Stimulated activated CD8-positive, alpha-beta memory T cell treated with anti-CD3 and anti-CD28 coated beads, Interleukin-2, amount 100 ng/mL, for 1 hour (primary cell): ENCODE measurements at places on chromosomes 4 and X.

DNA sequence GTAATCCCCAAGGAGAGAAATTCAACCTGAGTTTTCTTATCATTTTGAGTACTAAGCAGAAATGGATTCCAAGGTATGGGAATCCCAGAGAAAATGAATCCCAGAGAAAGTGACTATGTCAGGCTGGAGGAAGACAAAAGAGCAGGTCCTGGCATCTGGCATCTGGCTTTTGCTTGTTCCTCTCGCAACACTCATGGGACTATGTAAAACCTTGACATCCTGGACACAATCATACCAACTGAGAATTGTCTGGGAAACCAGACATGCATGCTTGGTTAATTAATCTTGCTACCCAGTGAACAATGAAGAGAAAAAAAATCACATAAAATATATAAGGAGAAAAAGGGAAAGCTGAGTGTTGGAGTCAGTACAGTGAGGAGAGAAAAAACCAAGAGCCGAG, 12.9 kb downstream of the DCAF8L1 start:
- no peak for DNase-seq

DNA sequence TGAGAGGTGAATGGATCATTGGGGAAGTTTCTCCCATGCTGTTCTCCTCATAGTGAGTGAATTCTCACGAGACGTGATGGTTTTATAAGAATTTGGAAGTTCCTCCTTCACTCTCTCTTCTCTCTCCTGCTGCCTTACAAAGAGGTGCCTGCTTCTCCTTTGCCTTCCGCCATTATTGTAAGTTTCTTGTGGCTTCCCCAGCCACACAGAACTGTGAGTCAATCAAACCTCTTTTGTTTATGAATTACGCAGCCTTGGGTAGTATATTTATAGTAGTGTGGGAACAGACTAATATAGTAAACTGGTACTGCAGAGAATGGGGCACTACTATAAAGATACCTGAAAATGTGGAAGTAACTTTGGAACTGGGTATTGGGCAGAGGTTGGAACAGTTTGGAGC, 7.8 kb upstream of the CTAG2 start:
- no peak for DNase-seq

DNA sequence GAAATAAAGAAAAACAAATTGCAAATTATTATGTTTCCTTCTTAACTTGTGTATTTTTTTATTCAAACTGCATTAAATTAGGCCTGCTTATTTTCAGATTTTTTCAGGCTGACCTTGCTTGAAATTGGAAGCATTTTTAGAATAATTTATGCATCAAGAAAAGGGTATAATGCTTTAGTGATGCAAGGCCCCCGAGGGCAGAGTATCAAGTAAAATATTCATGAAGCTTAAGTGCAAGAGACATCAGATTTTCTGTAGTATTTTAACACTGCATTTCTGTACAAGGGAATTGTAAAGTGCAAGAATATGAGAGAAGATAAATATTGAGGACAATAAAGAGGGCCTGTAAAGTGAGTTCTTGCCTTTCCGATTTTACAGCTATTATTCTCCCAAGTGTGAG, 485.8 kb upstream of the ATOH1 start:
- DNase-seq: no peak

DNA sequence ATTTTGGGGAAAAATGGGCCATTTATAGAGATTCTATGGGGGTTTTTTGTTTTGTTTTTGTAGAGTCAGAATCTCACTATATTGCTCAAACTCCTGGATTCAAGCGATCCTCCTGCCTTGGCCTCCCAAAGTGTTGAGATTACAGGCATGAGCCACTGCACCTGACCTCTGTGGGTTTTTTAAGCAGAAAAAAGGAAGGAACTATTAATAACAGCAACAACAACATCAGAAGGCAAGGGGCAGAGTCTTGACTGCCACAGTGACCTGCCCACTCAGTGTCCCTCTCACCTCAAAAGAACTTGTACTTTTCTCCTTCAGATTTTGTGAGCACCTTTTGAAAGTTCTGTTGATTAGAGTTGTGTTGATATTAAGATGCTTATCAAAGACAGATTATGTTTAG, 48.1 kb downstream of the FNIP2 start:
- DNase-seq: no peak

- no peak for DNase-seq
Measured at GRCh38 chr4:108171339-108172230, 2.9 kb upstream of the LEF1 start.

- no peak for DNase-seq
Measured at GRCh38 chr4:40564815-40565483, 64.7 kb downstream of the RBM47 start.

DNA sequence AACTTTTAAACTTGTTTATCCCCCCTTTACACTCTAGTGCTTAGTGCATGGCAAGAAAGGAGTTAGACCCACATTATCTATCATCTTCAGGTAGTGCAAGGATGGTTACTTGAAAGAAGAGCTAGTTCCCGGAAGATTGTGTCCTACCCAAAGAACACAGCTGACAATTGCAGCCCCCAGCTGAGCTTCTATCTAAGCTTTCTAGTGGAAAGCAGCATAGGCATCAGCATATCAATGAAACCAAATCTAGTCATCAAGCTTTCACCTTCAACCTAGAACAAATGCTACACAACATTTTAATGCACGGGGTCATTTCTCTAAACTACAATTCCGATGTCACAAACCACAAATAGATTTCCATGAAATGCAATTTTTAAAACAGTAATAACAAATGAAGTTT, 88.9 kb upstream of the TFDP3 start:
- no peak for DNase-seq

DNA sequence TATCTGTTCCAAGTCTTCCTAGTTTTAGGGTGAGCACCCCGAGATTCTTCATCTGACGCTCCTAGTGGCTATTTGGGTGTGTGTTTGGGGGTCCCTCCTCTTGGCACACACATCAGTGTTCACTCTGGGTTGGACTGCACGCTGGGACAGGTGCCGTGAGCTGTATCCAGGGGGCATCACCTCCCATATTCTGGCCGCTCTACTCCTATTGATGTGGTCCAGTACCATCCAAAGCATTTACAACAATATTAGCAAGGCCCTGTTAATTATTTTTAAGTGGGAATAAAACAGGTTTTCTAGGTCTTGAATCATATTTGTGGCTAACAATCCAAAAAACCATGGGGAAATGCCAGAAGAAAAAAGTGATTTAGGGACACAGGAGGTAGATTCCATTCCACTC, 26.4 kb downstream of the CYTL1 start:
- DNase-seq: no peak

- no peak for DNase-seq
Measured at GRCh38 chr4:5435201-5435600, 273.2 kb downstream of the EVC2 start.

DNA sequence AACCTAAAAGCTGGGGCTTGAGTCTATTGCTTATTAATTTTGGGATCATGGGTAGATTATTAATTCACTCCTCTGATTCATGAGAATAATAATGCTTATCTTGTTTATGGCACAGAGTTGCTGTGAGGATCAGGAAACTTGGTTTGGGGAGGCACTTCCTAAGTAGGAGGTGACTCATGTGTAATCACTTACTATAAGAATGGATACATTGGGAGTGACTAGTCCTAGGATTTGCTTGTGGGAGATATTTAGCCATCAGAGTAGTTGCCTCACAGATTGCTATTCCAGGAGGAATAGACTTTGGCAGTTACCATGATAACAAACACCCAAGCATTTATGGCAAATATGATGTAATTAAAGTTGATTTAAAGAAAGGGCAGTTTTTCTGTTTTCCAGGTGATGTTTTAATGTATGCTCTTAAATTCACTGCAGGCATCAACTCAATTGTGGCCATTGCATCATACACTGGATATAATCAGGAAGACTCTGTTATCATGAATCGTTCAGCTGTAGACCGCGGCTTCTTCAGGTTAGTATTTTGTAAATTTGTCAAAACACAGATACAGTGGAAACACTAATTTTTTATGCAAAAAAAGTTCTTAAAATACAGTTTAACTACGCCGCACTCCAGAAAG, 41.9 kb downstream of the POLR2B start:
- no peak for DNase-seq

- no peak for DNase-seq
Measured at GRCh38 chr4:87688316-87688715, 38.2 kb downstream of the DMP1 start.

DNA sequence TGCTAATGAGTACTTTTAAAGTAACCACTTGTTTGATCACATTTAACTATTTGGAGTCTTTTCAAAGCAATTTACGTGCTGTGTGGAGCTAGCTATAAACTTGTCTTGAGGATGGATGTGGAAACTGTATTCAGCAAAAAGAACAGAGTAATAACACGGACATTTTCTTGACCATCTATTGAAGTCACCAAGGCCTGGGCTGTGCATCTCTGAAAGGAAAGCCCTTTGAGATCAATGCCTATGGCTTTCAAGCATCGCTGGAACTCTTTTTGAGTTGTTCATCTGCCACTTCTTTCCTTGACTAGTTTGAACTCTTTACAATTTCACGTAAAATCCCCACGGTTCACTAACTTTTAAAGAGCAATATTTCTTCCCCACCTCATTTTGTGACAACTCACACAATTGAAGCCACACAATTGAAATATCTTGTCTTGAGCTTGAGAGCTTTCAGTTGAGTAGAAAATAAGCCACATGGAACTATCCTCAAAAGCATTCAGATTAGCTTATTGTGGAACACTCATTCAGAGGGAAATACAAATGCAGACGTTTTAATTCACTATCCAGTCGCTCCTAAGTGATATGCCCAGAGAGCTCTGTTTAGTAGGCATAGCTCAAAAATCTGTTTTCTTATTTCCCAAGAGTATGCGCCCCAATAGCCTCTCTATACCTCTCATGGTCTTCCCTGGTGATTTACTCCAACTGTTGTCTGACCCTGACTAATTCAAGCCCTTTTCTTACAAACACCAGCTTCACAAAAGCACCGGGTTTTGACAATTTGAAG, 134.9 kb upstream of the SLITRK2 start:
- no peak for DNase-seq

GRCh38 chrX:102745857-102746584, 25.5 kb downstream of the GPRASP3 start:
- no peak for DNase-seq

GRCh38 chr4:186790630-186791029, 67.0 kb upstream of the FAT1 start:
- no peak for DNase-seq

DNA sequence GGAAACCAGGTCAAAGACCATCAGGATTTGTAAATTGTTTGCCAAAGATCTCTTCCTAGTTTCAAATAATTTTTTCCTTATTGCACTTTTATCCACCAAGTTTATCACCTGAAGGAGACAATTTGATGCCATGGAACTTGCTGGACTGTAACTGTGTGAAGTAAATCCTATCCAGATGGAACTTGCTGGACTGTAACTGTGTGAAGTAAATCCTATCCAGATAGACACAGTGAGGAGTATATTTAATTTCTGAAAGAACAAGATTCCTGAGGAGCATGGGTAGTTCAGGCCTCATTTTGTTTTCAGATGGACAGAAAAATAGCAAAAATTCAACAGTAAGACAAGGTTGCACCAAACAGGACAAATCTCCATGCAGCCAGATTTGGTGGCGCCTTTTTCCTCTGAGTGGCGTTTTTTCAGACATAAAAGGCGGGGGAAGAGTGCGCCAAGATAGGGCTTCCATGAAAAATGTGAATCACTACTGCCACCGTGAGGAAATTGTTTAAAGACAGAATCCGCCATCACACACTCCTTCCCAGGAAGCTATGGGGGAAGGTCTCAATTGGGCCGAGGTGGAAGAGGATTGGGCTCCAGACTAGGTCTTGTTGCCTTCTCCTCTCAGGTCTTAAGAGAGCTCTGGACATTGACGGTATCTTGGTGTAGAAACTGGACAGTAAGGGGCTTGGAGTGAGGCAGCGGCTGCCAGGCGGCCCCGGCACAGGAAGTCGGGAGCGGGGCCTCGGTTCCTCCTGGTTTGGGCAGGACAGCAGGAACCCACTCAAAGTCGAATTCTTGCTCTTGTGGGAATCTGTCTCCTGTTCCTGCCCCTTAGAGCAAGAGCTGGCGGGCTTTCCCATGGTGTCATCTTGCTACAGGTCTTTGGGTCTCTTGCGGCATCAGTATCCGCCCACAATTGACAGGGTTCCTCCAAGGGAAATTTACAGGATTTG, 234.7 kb downstream of the OR13H1 start:
- no peak for DNase-seq

DNA sequence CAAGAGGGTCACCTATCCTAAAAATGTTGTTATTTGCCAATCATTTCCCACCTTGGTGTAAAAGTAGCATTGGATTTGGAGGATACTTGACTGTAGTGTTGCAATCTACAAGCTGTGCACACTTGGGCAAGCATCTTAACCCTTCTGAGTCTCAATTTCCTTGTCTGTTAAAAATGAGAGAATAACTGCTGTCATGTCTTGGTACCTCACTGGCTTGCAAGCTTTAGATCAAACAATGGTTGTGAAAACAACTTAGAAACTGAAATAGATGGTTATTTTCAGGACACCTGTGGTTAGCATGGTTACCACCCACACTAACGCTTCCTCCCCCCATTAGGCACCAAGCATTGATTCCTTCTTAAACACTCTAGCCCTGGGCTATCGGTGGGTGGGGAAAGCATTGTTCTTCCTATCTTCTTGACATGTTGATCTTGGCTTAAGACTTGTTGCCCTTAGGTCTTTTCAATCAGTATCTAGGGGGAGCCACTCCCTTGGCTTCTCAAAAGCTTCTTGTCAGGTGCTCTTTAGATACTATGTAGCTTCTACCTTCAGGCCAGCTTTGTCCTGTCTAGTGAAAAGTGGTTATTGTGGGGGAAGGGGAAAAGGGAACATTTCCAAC, 10.6 kb upstream of the AMOT start:
- DNase-seq: no peak

GRCh38 chr4:75845992-75846391, 56.3 kb downstream of the PPEF2 start:
- DNase-seq: no peak

GRCh38 chr4:110512901-110513300, 36.9 kb downstream of the ENPEP start:
- no peak for DNase-seq

GRCh38 chrX:150476164-150476699, 92.2 kb upstream of the MTM1 start:
- no peak for DNase-seq

GRCh38 chrX:154025230-154025629, 5.5 kb upstream of the IRAK1 start:
- DNase-seq: no peak

DNA sequence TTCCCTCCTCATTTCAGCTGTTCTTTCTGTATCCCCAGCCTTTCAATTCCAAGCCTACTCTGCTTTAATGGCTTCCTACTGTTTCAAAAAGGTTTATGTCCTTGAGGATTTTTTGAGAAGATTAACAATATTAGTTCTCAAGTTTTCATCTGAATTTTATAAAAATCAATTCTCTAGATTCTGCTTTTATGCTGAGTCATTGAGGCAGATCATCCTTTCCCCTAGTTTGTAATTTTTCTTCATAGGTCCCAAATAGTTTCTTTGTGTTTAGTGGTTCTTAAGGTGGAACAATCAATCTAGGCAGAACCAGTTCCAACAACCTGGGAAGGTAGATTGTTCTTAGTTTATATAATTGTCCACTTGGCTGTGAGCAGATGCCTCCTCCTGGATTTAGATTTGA, 100.1 kb upstream of the NAP1L5 start:
- DNase-seq: no peak

GRCh38 chr4:101252721-101253120, 94.6 kb downstream of the PPP3CA start:
- no peak for DNase-seq
